Mammary epithelial cell (primary cell): ENCODE measurements at places on chromosomes 2 and 18.
A peak's percentile ranks its signal among the peaks of the same experiment; 100 is the strongest.

- DNase-seq = no peak
Measured at GRCh38 chr2:73935641-73936040, 9.0 kb downstream of the DGUOK start.

GRCh38 chr2:176959614-176960013 is 253.0 kb upstream of the HNRNPA3 start:
- no peak for DNase-seq

DNA sequence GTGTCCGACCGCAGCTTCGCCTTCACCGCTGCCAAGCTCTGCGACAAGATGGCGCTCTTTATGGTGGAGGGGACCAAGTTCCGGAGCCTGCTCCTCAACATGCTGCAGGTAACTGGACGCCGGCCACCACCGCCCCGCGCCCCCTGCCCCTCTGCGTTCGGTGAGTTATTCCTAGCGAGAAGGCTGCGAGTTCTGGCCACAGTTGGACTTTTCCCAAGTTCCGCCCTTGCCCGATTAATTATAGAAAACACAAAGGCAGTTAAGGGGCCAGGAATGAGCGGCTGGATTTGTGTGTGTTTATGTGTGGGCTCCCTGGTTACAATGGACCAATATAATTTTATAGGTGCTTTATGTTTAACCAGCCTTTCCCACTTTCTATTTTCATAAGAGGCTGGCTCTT is 189.2 kb downstream of the SMAD7 start:
- DNase-seq = no peak

DNA sequence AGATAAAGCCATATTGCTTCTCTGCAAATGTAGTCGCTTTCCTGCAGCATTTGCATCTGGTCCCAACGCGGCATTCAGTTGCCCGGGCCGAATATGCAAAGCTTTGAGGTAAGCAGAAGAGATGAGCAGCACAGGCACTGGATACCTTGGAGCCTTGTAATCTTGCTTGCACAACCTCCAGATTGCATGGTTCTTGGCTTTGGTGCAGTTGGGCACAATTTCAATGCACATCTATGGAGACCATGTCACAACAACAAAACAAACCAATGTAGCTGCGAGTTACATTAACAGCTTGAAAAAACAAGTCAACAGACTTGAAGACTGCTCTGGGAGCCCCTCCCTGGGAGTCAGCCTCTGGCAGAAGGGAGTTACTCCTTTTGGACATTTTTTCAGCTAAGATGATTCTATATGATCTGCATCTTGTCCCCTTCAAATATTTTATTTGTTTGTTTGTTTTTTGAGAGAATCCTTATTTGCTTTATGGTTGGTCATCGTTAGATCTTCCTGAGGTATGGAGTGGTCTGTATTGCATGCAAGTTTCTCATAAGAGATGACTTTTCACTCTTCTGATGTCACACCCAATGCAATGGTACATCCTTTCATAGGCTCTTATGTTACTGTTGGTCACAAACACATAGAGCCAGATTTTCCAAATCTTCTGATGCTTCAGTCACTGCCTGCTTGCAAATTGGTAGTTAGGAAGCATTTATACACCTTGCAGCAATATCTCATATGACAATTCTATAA is 113.5 kb downstream of the EFEMP1 start:
- DNase-seq = no peak

DNA sequence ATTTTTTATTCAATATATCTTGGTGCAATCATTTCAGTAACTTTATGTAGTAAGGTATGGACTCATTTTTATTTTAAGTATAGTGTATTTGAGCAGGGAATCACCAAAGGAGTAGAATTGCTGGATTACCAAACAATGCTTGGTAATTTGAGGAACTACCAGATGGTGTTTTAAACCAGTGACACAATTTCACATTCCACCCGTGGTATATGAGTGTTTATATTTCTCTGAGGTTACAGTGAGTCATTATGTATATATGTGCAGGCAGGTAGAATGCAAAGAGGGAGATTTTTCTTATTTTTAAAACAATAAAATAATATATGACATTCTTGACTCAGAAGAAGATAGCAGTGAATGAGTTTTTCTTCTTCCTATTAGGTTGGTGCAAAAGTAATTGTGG is 596.9 kb downstream of the DCC start:
- peak; percentile 12 for DNase-seq

- DNase-seq = peak; percentile 41
Measured at GRCh38 chr2:164761737-164762460, 79.7 kb downstream of the COBLL1 start.

DNA sequence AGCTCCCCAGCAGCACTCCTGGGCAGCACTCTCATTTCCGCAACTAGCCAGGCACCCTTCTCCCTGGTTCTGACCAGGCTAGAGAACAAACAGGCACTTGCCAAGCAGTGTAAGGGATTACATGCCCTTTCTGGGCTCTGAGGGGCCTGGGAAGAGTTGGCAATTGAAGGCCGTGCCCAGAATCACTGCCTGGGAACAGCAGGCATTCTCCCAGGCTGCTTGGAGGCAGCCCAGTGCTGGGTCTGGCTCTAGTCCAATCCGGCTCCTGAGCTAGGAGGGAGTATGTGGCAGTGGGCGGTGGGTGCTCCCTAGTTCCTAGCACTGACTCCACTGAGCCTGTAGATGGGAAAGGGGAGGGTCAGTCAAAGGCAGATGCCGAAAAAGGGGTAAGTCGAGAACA is 34.1 kb upstream of the SP3 start:
- no peak for DNase-seq

DNA sequence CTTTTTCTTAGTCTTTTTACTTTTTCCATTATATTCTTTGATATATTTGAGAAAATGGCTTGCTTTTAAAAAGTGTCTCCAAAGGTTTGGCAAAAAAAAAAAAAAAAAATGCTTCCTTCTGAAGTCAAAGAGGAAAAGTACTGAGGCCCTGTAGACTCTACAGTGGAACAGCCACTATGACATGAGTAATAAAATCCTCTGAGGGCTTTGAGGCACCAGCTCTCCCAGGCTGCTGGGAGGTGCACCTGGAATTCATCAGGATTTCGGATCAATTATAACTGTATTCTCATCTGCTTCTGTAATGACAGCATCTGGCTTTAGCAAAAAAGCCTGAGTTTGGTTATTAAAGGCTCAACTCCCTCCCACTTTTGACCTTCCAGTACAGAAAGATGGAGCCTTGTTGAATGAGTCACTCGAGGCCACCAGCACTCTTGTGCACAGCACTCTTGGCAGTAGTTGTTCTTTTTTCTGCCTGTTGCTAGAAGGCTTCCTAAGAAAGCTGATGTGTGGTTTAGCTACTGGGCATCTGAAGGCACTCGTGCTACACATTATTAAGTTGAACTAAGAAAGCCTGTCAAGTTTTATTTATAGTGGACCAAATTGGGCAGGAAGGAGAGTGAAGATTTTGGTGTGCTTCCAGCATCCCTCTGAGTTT is 131.3 kb downstream of the PRPF40A start:
- DNase-seq = peak; percentile 41

- no peak for DNase-seq
Measured at GRCh38 chr2:74297391-74297790, 45.8 kb downstream of the SLC4A5 start.

GRCh38 chr2:48400553-48401164 is 129.3 kb upstream of the STON1 start:
- DNase-seq = no peak

- peak; percentile 46 for DNase-seq
Measured at GRCh38 chr2:28052691-28053090, 162.2 kb downstream of the BABAM2 start.

DNA sequence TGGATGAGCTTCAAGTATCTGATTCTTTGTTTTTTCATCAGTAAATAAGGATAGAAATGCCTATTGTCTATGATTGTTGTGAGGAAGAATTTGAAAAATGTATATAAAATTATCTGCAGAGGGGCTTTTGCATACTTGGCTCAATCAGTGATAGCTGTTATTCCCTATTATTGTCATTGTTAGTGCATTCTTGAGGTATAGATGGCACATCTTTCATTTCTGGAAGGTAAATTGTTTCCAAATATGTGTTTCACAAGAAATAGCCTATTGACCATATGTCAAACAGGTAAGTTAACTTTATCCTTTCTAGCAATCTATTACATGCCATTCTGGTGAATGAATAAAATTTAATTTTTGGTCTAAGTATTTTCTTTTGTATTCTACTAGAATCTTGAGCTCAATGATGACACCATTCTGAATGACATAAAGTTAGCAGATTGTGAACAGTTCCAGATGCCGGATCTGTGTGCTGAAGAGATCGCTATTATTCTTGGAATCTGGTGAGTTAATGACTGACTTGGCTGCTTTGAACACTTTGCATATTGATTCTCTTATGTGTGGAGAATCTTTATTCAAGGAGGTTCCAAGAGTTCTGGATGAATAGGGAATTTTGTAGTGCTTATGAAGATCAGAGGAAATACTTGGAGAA is 44.2 kb downstream of the TTC27 start:
- no peak for DNase-seq

- no peak for DNase-seq
Measured at GRCh38 chr2:198452327-198452726, 647.9 kb downstream of the PLCL1 start.

- DNase-seq = no peak
Measured at GRCh38 chr2:20178249-20178607, 46.7 kb downstream of the SDC1 start.

- no peak for DNase-seq
Measured at GRCh38 chr2:173553593-173553992, 198.9 kb downstream of the CDCA7 start.

DNA sequence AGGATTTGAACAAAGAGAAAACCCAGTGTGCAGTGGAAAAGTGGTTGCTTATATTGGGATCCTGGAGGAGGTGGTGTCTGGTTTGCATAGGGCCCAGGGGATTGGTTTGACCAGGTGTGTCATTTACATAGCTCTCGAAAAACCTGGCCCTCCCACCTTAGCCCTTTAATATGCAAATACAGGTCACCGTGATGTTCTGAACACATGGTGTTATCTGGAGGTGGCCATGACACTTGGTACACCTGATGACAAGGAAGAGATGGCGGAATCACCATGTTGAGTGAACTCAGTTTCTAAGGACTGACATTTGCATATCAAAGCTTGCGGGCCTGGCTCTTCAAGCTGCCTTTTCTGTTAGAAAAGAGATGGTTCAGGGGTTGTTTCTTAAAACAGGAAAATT is 2.3 kb upstream of the NAPG start:
- no peak for DNase-seq
